ENCODE measurements at places on chromosomes 5 and 9.

DNA sequence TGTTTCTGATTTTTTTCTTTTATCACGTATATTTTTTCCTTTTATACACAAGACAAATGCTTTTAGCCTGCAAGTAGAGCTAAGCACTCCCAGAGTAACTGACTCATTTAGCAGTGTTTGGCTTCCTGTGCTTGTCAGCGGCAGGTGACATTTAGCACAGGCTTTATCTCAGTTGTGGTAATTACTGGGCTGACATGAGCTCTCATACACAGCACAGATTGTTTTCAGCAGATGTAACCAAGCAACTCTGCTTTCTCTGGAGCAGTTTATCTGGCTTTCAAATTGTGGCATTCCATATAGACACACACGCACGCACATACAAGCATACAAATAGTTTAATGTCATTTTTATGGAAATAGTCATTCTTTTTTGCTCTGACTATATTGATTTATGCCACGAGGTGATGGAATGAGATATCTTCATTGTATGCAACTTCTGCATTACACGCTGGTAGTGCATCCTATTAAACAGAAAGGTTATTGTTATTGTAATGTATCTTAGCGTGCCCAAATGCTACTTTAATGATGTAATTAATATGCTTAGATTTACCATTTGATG is 379.0 kb upstream of the GRAMD2B start:
- no peak for DNase-seq

GRCh38 chr5:108827131-108827530 is 79.4 kb downstream of the FER start:
- no peak for DNase-seq

DNA sequence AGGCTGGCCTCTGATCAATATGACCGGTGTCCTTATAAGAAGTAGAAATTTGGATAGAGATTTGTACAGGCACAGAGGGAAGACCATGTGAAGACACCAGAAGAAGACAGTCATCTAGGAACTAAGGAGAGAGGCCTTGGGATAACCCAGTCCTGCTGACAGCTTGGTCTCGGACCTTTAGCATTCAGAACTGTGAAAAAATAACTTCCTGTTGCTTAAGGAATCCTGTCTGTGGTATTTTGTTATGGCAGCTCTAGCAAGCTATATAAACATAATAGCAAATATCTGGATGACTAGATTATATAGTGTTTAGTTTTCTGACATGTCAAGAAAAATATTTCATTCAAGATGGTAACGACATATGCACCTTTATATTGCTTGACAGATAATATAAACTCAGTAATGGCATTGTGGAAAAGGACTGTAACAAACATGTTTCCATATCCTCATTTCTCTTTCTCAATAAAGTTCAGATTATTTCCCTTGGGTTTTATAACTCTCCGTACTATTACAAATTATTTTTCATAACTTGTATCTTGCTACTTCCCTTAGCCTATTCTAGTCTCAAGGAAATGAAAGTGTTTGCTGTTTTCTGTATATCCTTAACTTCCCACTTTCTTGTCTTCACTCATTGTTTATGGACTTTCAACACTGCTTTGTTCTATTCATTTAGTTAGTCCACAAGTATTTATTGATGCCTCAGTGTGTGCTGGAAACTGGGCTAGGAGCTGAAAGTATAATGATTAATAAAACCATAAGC is 62.4 kb downstream of the KIAA1958 start:
- DNase-seq = no peak

DNA sequence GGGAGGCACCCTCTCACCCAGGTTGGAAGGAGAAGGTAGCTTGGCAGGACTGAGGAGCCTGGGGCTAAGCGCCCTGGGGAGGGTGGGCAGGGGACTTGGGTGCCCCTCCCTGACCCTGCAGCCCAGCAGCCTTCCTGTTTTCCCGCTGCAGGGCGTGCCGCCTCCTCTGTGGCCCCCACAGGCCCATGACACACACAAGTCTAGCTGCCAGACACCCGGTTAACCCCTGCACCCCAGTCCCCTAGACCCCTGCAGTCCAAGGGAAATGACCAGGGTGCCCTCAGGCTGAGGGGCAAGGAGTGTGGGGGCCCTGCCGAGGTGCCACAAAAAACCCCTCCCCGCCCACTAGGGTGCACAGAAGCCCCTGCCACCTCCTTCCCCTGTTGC is 33.0 kb downstream of the GOLGA2 start:
- DNase-seq = no peak

- DNase-seq = peak; percentile 85
Measured at GRCh38 chr9:100098046-100098886, 534 bp downstream of the ERP44 start.

DNA sequence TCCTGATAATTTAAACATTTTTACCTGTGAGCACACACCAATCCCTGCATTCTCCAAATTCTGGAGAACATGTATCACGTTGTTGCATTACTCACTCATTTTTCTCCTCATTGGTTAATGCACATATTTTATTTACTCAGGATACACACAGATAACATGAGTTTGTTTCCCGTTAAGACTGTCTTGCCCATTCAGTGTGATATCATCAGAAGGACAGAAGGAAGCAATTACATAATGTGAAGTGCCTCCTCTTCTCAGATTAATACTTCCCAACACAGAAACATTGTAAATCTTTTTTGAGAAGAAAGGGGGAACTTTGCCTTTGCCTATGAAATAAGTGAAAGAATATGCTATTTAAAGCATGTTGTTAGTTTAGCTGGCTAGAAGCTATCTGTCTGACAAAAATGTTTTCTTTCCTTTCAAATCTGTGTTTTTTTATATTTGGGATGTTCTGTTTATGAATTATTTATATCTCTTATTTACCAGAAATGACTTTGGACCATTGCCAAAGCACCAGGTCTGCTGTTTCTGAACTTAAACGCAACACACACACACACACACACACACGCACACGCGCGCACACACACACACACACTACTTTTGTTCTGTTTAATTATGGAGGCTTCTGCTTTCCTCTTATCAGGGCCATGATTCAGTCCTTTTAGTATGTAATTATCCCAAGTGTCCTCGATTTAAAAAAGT is 186.5 kb downstream of the CHSY3 start:
- DNase-seq = no peak

DNA sequence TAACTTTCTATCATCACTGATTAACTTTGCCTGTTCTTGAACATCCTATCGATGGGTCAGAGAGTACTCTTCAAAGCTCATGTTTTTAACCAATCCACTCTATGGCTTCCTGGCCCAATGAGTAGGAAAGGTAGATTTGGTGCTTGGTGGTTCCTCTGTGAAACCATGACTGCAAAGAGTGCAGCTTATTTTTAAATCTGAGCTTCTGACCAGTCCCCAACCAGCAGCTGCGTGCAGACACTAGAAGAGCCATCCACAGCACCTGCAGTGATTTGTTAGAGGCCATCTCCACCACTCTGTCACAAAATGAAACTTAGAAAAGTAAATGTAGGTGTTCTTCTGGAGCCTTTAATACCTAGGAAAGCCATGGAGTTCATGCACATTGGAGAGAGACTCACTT is 107.3 kb upstream of the WWC1 start:
- DNase-seq = no peak

DNA sequence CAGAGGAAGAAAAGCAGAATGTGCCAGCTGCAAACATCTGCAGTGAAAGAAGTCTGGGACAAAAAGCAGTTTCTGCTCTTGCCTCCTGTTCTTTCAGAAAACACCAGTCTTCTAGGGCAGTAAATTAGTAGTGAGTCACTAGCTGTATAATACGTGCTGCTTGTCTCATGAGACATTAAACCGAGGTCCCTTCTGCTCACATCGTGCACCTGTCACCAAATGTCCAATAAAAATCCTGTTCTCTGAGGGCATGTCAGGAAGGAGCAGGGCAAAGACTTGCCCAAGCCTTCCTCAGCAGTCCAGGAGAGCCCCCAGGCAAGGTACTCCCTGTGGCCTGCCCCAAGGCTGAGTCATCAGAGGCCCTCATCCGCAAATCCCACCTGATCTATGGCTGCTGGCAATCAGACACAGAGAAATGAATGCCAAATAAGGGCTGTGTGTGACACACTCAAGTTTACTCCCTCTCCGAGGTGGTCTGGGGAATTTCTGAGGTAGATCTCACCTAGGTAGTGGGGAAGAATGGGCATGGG is 255.3 kb upstream of the SMARCA2 start:
- no peak for DNase-seq

DNA sequence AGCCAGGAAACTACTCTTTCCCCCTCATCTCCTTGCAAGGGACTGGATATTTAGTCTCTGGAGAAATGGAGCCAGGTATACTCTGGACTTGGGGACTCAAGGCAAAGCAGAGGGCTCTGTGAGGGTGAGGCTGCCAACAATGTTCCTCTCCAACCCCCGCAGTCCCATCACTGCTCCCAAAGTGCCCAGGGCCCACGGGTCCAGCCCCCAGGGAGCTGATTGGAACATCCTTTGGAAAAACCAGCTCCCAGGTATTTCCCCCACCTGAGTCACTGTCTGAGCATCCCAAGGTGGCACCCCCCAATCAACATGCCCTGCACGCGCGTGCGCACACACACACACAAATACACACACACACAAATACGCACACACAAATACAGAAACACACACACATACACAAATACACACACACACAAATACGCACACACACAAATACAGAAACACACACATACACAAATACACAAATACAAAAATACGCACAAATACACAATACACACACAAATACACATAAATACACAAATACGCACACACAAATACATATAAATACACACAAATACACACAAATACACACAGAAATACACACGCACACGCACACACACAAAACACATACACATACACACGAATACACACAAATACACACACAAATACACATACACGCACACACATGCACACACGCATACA is 137.4 kb downstream of the DAB2IP start:
- no peak for DNase-seq

DNA sequence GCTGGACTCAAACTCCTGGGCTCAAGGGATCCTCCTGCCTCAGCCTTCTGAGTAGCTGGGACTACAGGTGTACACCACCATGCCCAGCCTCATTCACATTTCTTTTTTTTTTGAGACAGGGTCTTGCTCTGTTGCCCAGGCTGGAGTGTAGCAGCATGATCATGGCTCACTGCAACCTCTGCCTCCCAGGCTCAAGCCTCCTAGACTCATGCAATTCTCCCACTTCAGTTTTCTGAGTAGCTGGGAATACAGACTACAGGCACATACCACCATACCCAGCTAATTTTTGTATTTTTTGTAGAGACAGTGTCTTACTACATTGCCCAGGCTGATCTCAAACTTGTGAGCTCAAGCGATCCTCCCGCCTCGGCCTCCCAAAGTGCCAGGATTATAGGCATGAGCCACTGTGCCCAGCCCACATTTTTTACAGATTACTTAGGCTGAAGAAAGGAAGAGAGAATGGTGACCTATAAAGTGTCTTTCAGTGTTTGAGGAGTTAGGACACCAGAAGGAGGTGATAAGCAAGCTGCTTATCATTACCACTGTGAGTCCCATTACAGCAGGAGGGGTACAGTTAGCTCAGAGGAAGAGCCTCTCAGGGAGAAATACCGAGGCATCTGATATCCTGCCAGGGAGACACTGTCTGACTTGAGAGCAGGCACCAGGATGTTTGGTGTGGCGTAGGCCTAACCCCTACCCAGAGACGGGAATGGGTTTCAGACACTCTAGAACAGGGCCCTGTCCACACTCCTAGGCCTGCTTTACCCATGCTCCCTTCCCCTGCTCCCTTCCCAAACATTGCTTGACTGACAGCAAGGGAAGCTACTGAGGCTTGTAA is 9.7 kb downstream of the FAXDC2 start:
- DNase-seq = no peak

- no peak for DNase-seq
Measured at GRCh38 chr9:96382175-96382574, 1.3 kb downstream of the SLC35D2 start.

DNA sequence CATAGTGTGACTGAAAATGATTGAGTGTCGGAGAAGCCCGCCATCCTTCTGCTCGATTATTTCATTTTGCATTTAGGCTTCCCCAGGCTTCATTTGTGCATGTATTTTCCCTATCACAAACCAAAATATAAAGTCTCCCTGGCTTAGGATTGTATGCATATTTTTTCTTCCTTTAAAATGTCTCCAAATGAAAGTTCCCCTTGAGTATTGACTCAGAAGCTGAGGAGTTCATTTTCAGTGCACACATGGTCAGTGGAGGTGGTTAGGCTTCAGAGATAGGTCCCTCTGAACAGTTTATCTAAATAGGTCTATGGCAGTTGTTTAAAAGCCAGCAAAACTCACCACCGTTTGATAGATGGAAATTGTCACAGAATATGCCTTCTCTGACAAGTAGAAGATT is 97.2 kb downstream of the TLE4 start:
- DNase-seq = no peak

DNA sequence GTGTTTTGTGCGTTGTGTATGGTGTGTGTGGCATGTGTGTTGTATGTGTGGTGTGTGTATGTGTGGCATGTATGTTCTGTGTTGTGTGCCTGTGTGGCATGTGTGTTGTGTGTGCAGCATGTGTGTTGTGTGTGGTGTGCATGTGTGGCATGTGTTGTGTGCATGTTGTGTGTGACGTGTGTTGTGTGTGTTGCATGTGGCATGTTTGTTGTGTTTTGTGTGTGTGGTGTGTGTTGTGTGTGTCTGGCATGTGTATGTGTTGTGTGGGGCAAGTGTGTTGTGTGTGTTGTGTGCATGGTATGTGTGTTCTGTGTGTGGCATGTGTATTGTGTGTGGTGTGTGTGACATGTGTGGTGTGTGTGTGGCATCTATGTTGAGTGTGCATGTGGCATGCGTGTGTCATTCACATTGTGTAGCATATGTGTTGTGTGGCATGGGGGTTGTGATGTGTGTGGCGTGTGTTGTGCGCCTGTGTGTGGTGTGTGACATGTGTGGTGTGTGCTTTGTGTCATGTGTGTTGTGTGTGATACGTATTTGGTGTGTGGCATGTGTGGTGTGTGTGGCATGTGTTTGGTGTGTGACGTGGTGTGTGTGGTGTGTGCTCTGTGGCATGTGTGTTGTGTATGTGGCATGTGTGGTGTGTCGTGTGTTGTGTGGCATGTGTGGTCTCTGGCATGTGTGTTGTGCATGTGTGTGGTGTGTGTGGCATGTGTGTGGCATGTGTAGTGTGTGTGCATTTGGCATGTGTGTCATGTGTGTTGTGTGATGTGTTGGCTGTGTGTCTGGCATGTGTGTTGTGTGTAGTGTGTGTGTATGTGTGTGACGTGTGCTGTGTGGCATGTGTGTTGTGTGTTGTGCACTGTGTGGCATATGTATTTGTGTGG is 46.6 kb upstream of the IRX4 start:
- no peak for DNase-seq

DNA sequence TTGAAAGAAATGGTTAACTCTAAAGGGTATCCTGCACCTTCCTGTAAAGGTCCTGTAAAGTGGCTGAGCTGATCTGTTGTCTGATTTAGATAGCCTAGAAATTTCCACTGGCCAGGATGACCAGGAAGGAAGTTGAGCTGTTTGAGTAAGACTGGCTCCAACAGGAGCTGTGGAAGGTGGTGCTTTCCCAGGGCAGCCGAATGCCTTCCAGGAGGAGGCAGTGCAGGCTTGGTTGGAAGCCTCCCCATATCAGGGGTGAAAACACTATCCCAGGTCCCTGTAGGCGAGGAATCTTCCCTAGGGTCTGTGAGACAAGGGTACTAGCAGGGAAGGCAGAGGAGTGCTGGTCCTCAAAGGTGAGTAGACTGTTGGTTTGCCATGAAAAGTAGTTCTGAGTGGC is 98.4 kb downstream of the LIX1 start:
- DNase-seq = peak; percentile 13

Measured in right kidney (tissue), 9 donors.